ENCODE measurements at places on chromosomes 3 and 15.

GRCh38 chr3:29406291-29406832, 125.5 kb downstream of the RBMS3 start:
- H3K36me3 ChIP-seq, result no peaks in the 10 kb centered on the region
- no peak overlapping the region for H3K4me3 ChIP-seq
- DNase-seq, result no peak
- no peak overlapping the region for H3K27ac ChIP-seq

DNA sequence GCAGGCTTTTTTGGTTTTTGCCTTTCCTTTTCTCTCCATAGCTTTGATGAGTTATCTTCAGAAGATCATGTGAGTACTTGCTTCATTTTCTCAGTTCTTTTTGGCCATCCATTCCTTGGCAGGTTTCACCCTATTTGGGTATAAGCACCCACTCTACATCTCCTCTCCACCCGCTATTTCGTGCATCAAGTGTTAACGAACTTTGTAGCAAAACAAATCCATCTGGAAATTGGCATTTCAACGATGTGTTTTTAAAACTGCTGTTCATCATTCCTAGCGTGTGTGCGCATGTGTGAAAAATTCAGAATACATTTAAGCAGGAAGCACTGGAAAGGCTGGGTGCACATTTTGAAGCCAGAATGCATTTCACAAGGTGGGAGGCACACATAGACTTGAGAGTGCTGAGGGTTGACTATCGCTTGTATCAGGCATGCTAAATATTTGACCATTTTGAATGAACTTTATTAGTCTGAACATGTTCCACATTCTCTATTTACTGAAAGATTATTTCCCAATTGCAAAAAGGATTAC, 89.7 kb upstream of the FHIT start:
- H3K4me3 ChIP-seq, result no peak overlapping the region
- no peak overlapping the region for H3K27ac ChIP-seq
- no peaks in the 10 kb centered on the region for H3K4me1 ChIP-seq

DNA sequence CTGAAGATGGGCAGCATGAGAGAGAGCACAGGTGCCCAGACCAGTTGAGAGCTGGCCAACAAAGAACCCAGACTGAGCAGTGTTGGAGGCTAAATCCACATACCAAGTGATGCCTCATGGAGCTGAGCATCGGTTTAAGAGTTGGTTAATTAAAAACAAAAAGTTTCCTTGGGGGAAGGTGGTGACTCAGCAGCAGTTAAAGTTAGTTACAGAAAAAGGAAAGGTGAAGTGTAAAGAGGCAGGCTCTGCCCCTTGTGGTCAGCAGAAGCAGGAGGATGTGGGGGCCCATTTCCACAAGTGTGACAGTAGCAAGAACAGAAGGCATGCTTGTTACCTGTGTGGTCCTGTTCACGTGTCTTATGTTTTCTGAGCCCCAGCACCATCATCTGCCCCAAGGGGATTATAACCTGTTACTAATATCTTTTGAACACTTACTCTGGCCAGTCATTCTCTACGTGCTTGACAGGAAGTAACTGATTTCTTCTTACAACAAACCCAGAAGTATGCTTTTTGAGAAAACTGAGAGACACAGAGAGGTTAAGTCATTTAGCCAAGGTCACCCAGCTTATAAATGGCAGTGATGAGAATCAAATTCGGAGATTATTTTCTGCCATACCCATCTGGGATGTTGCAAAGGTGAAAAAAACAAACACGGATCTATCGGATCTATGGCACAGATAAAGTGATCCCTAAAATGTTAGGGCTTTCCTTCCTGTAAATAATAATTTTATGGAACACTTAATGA, 91.0 kb downstream of the EPHB1 start:
- H3K27ac ChIP-seq, result no peak overlapping the region
- H3K4me3 ChIP-seq, result no peak overlapping the region
- peaks cover under 1% of the 10 kb centered on the region for H3K36me3 ChIP-seq
- H3K27me3 ChIP-seq, result peaks cover 2% of the 10 kb centered on the region
- peaks cover 5% of the 10 kb centered on the region for H3K4me1 ChIP-seq

DNA sequence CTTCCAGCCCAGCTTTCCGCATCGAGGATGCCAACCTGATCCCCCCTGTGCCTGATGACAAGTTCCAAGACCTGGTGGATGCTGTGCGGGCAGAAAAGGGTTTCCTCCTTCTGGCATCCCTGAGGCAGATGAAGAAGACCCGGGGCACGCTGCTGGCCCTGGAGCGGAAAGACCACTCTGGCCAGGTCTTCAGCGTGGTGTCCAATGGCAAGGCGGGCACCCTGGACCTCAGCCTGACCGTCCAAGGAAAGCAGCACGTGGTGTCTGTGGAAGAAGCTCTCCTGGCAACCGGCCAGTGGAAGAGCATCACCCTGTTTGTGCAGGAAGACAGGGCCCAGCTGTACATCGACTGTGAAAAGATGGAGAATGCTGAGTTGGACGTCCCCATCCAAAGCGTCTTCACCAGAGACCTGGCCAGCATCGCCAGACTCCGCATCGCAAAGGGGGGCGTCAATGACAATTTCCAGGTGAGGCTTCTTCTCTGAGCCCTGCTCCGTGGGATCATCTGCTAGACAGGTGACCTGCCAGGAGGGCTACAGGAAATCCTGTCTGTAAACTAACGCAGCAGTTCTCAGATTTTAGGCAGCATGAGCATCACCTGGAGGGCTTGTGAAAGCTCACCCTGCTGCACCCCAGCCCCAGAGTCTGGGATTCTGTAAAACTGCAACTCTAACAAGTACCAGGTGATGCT, 1.6 kb downstream of the THBS1 start:
- H3K4me3 ChIP-seq, result no peak overlapping the region
- peaks cover 16% of the 10 kb centered on the region for H3K4me1 ChIP-seq
- H3K27ac ChIP-seq, result no peak overlapping the region
- peaks cover 56% of the 10 kb centered on the region for H3K27me3 ChIP-seq
- DNase-seq, result no peak

DNA sequence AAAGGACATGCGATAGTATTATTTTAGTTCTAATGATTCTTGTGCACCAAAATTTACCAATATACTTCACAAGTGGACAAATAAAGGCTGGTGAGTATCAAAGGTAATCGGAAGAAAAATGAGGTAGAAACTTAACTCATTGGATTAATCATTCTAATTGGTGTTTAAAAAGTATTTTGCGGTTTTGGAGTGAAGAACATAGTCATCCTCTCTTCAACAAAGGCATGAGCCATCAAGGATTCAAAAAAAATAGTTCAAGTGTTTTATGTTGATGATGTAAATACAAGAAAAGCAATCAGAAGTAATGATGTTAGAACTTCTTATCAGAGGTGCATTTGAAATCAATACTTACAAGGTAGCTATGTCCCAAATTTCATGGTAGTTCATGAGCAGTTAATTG, 221.5 kb downstream of the P3H2 start:
- H3K27ac ChIP-seq, result no peak overlapping the region
- no peak for DNase-seq
- H3K36me3 ChIP-seq, result no peaks in the 10 kb centered on the region
- H3K4me1 ChIP-seq, result no peaks in the 10 kb centered on the region
- no peak overlapping the region for H3K4me3 ChIP-seq

GRCh38 chr3:122931636-122932035, 95.9 kb downstream of the SEMA5B start:
- no peak overlapping the region for H3K27ac ChIP-seq
- H3K36me3 ChIP-seq, result no peaks in the 10 kb centered on the region
- peaks cover 33% of the 10 kb centered on the region for H3K27me3 ChIP-seq
- H3K4me1 ChIP-seq, result no peaks in the 10 kb centered on the region
- no peak for DNase-seq
- no peak overlapping the region for H3K4me3 ChIP-seq
